ENCODE measurements at places on chromosomes 11 and 22. TPM values are rescaled to one million over a fixed set of nuclear protein-coding genes. Genes with fewer than 3 reads are reported as not detected.

CLMP gene
- total RNA-seq: 69.9 TPM

PLAAT4 gene
- total RNA-seq: not detected

MB gene
- not detected for total RNA-seq

SOX10 gene
- total RNA-seq: not detected

ADM2 gene
- total RNA-seq: 13.8 TPM

CCDC188 gene
- not detected for total RNA-seq

MIOX gene
- total RNA-seq: not detected

PNPLA5 gene
- total RNA-seq: not detected

KCNK4 gene
- 0.80 TPM for total RNA-seq

NAALAD2 gene
- total RNA-seq: not detected

ZP1 gene
- total RNA-seq: not detected

CELF1 gene
- 52.3 TPM for total RNA-seq

ADAMTS8 gene
- total RNA-seq: not detected

SCN4B gene
- total RNA-seq: 7.8 TPM
